ENCODE measurements at places on chromosomes 6 and 20.

- no peak for DNase-seq
These were observed 153.2 kb downstream of the TASP1 start for GRCh38 chr20:13485576-13485975.

DNA sequence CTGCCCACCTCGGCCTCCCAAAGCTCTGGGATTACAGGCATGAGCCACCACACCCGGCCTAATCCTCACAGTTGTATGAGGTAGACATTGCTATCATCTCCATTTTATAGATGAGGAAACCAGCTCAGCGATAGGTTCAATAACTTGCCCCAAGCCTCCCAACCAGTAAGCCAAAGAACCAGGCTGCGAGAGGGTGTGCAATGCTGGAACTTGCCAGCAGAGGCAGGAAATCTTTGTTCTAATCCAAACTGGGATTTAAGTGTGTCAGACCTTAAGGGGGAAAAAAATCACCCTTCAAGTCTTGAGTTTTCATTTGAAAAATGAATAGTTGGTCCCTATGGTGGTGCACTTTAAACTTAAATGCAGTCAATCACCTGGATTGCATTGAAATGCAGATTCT is 20.1 kb upstream of the RNGTT start:
- no peak for DNase-seq

- DNase-seq, result no peak
These were observed 35.3 kb upstream of the SCRT2 start for GRCh38 chr20:710780-711450.

GRCh38 chr20:20327746-20328145 is 40.2 kb upstream of the INSM1 start:
- no peak for DNase-seq

GRCh38 chr20:3767110-3767426 is 485 bp downstream of the ADISSP start:
- no peak for DNase-seq

GRCh38 chr20:48066246-48066645 is 281.0 kb upstream of the SULF2 start:
- no peak for DNase-seq

DNA sequence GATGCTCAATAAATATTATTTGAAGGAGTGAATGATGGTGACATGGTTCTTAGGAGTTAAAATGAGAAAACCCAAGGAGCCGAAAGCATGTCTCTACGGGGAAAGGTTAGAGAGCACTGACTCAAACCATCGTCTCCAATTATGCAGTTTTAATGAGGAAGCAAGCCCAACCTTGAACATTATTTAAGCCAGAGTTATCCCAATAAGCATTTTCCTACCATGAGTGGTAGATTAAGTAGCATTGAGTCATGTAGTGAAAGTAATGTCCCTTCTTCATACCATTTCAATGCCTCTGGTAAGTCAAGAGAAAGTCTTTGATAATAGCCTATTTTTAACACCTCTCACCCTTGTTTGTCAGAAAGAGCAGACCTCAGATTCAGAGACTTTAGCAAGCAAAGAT is 13.5 kb downstream of the TSHZ2 start:
- DNase-seq, result no peak

- peak; percentile 87 for DNase-seq
These were observed 863 bp upstream of the HMGN4 start for GRCh38 chr6:26537160-26537845.

GRCh38 chr6:88662653-88663174 is 300.7 kb downstream of the RNGTT start:
- DNase-seq, result no peak

GRCh38 chr6:30613251-30614043 is 3.6 kb downstream of the PPP1R10 start:
- no peak for DNase-seq

DNA sequence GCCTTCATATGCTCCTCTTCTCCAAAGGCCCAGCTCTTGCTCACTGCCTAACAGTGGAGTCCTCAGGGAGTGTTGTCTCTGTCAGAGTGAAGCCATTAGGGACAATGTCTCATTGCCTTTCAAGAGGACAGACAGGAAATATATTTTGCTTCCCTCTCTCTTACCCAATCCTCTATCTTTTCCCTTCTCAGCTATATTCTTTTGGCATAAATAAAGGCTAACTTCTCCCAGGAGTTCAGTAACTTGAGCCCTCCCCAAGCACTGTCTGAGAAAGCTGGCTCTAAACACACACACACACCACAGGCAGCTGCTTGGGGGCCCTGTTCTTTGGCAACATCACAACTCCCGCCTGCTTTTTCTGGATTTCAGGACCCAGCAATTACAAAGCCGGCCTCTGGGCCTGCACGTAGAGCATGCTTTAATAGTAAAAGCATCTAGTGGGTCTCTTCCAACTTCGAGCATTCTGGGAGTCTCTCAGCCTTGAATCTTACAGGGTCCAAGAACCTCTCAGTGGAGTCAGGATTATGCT is 34.7 kb upstream of the LAMA4 start:
- no peak for DNase-seq

GRCh38 chr6:16504609-16505008 is 256.7 kb downstream of the ATXN1 start:
- DNase-seq, result no peak

- no peak for DNase-seq
These were observed 2.0 kb upstream of the GTSF1L start for GRCh38 chr20:43728686-43729255.

DNA sequence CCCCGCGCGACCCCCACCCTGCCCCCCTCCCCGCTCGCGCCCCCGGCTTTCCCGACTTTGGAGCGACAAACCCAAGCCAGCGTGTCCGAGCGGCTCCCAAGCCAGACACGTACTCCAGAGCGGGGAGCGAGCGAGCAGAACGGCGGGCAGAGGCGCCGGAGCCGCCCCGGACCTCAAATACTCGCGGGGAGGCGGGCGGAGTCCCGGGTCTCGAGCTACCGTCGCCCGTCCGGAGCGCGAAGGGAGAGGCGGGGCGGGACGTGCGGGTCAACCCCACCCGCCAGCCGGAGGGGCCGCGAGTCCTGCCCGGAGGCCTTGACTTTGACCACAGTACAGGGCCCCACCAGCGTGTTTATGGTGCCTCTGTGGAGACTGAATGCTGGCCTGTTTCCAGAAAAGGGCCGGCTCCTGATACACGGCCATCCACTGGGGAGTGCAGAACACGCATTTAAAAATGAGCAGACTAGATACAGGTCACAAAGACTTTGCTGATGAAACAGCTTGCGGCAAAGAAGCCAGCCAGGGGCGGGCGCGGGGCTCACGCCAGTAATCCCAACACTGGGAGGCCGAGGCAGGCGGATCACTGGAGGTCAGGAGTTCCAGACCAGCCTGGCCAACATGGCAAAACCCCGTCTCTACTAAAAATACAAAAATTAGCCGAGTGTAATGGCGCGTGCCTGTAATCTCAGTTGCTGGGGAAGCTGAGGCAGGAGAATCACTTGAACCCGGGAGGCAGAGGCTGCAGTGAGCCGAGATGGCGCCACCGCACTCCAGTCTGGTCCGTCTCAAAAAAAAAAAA is at the start of gene SERPINB6:
Gene SERPINB6, minus strand, starts transcription at position 148 of the 799 bp plus-strand sequence. CDS start 12,235 bp downstream, outside the sequence.
- DNase-seq, result peak; percentile 63

DNA sequence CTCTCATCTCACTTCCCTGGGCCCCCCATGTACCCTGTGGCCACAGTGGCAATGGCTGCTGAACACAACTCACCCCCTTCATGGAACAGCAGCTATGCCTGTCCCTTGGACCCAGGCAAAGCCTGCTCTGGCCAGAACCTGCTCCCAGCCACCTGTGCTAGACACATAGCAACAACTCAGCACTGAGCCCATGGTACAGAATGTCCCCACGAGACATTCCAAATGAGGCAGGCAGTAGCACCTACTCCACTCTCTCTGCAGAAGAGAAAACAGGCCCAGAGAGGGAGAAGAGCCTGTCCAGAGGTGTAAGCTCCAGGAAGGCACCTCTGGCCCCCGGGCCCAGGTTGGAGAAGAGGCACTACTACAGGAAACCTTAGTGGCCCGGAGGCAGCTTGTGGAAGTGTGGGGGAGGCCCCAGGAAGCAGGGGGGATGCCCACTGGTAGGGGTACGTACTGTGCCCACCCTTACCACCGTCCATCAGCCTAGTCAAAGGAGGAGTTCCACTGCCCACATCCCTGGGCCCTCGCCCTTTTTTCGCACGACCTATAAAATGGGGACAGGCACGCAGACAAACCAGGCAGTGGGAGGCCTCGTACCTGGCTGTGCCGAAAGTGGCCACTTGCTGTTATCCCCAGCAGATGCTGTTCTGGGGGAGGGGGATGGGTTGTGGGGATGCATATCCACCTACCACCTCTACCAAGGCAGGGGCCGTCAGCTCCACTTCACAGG is 97.2 kb downstream of the ASXL1 start:
- DNase-seq, result no peak

- DNase-seq, result no peak
These were observed 71.0 kb downstream of the CEBPB start for GRCh38 chr20:50261471-50262212.

- no peak for DNase-seq
These were observed 83.4 kb upstream of the LY86 start for GRCh38 chr6:6505111-6505510.

DNA sequence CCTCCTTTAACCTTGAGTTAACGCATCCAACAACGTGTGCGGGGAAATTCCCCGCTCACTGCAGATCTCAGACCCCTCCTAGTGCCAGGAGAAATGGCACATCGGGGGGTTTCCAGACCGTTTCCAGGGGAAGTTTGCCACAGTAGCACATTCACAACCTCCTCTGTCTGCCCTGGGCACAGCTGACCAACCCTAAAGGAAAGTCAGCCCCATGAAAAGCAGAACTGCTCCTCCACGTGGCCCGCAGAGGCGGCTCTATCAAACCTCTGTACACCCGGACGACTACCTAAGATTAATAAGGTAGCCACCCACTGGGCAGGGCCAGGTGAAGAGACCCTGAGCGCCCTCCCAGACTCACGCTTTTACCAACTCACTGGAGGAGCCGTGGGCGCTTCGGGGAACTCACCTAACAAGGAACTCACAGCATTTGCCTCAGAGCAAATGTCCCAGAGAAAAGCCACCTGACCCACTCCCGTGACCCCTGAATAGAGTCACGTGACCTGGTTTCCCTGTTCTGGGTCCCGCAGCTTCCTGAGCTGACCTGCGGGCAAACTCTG is 93.1 kb downstream of the PRND start:
- DNase-seq, result no peak

GRCh38 chr6:32963866-32964265 is 4.5 kb upstream of the BRD2 start:
- no peak for DNase-seq

GRCh38 chr20:1885254-1885653 is 10.0 kb upstream of the SIRPA start:
- no peak for DNase-seq

- DNase-seq, result no peak
These were observed 53.0 kb downstream of the NUDT3 start for GRCh38 chr6:34339432-34339831.

GRCh38 chr6:160215232-160215631 is 43.4 kb downstream of the SLC22A2 start:
- DNase-seq, result no peak

DNA sequence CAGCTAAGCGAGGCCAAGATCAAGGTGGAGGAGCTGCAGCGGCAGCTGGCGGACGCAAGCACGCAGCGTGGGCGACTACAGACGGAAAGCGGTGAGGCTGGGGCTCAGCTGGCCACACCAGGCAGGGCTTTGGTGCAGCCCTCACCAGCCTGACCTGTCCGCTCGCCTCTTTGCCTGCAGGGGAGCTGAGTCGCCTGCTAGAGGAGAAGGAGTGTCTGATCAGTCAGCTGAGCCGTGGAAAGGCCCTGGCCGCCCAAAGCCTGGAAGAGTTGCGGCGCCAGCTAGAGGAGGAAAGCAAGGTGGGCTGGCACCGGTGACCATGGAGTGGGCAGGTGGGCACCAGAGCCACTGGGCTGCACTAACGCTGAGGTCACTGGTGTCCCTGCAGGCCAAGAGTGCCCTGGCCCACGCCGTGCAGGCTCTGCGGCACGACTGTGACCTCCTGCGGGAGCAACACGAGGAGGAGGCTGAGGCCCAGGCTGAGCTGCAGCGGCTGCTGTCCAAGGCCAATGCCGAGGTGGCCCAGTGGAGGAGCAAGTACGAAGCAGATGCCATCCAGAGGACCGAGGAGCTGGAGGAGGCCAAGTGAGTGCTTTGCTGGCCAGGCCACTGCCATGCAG is 42.8 kb downstream of the MYH7B start:
- no peak for DNase-seq

DNA sequence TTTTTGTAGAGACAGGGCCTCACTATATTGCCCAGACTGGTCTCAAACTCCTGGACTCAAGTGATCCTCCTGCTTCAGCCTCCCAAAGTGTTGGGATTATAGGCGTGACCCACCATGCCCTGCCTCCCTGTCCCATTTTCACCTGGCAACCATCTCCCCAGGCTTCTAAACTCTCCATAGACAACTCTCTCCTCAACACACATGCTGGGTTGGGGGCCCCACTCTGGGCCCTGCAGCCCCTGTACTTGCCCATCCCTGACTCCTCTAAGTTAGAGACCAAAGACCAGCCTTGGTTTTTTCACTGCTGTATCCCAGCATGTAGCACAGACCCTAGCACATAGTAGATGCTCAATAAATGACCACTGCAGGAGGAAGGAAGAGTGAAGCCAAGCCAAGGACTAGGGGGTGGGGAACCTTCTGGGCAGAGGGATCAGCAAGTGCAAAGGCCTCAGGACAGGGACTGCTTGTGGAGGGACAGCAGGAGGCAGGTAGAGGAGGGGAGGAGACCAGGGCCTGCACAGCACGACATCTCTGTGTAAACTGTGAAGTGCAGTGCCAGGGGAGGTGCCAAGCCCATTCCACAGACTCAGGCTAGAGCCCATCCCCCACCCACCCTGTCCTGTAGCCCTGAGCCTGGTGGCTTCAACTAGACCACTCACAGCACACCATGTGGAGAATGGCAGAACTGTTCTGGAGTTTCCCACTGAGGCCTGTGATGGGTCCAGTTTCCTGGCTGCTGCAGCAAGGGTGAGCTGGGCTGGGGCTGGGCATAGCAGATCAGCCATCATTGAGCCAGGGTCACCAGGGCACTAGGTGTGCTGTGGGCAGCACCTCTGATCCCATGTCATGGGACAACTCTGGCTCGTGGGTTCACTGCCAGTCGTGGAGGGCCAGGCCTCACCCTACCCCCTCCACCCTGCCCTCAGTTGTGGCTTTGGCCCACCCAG is 3.4 kb upstream of the SRC start:
- DNase-seq, result no peak

DNA sequence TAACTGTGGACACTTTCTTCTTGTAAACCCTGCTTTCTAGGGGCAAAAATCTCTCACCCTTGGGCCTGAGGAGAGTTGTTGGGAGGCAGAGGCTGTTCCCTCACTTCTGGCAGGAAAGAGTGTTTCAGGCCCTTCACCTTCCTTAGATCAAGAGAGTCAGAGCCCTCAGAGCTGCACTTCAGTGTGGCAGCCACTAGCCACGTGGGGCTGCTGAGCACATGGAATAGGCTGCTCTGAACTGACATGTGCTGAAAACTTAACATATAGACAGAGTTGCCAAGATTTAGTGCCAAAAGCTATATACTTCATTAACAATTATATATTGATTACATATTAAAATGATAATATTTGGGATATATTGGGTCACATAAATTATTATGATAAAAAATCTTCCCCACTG is 4.4 kb upstream of the LMBRD1 start:
- no peak for DNase-seq

- no peak for DNase-seq
These were observed 122.2 kb upstream of the ARG1 start for GRCh38 chr6:131450861-131451260.

- DNase-seq, result no peak
These were observed 24.8 kb upstream of the FOXQ1 start for GRCh38 chr6:1287103-1287591.

Data from LNCaP clone FGC (cell line).